LoVo (cell line): ENCODE measurements at places on chromosomes 1 and 21.

- DNase-seq: no peak
Measured at GRCh38 chr1:36831186-36831810, 203.0 kb downstream of the GRIK3 start.

GRCh38 chr1:82464362-82465001 is 663.7 kb downstream of the ADGRL2 start:
- no peak for DNase-seq

- no peak for DNase-seq
Measured at GRCh38 chr21:18498431-18498830, 94.8 kb upstream of the TMPRSS15 start.

DNA sequence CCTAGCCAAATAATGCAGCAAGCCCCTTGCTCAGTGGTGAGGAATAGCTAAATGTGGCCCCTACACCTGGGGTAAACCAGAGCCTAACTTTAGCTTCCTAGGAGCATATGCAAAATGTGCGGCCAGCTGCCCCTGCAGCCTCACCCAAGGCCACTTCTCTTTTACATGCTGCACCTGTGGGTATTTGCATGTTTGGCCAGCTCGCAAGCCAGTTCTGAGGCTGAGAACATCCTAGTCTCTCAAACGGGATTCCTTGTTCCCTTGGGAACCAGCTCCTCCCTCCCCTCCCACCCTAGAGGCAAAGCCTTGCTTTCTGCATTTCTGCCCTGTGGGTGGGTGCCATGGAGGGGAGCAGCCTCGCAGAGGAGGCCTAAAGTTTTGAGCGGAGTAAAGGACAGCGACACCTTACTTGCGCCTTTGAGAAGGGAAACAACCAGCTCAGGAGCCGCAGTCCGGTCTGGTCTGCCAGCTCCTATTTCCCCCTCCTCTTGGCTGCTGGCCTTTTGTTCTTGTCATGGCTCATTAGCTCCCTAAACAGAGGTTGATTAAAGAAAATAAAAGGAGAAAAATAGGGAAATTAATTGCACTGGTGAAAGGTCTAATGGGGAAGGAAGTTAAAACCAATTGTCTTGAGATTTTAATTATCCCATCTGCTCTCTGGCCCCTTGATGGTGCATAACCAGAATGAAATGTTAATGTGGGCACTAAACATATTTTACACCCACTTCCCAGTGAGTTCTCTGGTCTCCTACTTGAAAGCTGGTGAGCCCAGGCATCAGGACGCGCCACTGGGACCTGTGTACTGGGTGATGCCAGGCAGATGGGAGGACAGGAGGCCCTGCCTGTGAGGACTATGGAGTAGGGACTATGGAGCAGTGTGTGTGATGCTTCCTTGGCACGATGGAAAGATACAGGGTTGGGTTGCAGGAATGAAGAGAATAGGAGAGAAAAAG is 68.7 kb downstream of the TEX35 start:
- no peak for DNase-seq

DNA sequence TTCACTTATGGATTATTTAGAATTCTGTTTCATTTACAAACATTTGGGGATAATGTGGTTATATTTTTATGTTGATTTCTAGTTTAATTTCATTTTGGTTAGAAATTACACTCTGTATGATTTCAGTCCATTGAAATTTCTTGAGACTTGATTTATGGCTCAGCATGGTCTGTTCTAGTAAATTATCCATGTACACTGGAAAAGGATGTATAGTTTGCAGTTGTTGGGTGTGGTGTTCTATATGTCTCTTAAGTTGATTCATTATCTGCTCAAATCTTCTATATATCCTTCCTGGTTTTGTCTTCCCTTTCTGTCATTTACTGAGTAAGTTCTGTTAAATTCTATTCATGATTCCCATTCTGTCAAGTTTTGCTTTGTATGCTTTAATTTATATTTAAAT is 52.3 kb downstream of the RAP1A start:
- no peak for DNase-seq

DNA sequence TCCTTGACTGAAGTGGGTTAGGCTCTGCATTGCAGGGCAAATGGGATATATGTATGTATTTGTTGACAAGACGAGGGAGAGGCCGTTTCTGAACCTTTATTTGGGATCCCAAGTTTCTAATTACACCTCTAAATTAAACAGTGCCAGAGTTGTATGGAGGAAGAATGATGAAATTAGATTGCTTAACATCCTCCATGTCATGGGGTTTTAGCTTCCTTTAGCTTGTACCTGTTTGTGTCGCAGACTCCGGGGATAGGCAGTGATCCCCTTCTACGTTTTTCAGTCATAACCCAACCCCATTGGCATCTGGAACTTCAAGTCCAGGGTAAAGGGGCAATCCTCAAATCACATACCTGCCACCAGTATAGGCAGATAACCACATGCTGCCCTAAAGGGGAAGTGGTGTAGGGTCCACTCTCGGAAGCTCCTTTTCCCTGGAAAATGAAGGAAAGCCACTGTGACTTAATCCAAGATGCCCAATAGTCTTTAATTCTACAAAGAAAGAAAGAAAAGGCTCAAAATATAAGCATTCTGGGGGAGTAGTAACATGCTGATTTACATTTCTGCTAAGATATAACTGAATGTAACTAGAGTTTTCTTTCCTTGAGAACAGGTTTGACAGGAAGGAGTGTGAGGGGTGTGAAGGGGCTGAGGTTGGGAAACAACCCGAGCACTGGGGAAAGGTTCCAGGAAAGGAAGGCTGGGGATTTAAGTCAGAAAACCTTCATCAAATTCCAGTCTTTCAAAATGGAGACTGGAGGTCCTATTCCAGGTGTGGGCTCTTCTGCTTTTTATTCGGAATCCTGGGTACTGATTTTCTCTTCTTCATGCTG is 77.6 kb downstream of the RGL1 start:
- no peak for DNase-seq

- no peak for DNase-seq
Measured at GRCh38 chr1:201096977-201097856, 15.0 kb downstream of the CACNA1S start.

GRCh38 chr1:32489774-32490454 is 25.0 kb downstream of the ZBTB8B start:
- DNase-seq: no peak

DNA sequence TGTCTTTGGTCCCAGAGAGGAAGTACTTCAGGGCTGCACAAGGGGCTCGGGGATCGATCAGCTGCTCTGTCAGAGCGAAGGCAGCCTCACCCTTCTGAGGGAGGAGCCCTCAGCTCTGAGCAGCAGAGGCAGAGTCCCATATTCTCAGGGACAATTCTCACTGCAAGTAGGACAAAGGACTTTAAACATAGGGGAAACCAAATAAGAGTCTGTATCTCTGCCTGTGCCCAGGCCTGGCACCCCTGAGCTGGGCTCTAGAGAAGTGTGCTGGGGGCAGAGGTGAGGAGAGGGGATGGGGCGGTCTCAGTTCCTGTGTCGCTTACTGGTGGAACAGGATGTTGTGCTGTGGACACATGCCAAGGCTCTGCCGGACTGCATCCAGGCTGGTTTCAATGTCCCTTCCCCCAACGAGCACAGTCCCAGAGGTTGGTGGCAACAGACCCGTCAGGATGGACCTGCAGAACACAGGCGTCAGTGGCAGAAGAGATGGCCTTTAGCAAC is 76.6 kb downstream of the ABCA4 start:
- DNase-seq: no peak

GRCh38 chr1:208604295-208604694 is 360.1 kb upstream of the PLXNA2 start:
- no peak for DNase-seq

DNA sequence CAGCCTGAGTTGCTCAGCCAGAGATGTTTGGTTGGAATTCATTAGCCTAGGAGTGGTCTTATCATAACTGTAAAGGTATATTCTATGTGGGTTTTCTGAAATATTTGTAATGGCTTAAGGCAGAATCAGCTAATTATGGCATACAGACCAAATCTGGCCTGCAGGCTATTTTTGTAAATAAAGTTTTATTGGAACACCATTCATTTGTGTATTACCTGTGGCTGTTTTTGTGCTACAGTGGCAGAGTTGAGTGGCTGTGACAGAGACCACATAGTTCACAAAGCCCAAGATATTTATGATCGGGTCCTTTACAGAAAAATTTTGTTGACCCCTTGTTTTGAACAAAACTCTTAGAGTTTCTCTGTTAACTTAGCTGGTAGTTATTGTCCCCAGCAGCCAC is 7.4 kb upstream of the DDOST start:
- DNase-seq: no peak

DNA sequence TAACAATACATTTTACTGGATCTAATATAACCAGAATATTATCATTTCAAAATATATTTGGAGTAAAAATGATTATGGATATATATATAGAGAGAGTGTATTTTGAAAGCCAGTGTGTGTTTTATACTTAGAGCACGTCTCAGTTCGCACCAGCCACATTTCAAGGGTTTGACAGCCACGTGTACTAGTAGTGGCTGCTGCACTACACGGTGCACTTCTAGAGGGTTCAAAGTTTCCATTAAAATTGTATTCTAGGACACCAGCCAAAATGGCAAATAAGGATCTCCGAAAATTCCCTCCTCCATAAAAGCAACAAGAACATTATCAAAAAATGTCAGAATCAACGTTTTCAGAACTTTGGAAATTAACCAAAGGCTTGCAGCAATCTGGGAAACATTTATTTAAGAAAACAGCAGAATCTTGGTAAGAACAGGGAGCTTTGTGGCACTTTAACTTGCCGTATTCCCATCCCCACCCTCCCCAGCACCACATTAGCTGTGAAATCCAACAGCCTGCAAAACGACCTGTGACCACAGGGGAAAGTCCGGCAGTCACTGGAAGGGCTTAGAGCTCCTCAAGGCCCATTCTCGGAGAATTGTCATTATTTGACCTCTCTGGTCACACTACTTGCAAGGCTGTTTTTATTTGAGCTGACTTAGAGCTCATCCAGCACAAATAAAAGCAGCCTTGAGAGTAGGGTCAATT is 33.5 kb upstream of the MRPS6 start:
- DNase-seq: no peak

DNA sequence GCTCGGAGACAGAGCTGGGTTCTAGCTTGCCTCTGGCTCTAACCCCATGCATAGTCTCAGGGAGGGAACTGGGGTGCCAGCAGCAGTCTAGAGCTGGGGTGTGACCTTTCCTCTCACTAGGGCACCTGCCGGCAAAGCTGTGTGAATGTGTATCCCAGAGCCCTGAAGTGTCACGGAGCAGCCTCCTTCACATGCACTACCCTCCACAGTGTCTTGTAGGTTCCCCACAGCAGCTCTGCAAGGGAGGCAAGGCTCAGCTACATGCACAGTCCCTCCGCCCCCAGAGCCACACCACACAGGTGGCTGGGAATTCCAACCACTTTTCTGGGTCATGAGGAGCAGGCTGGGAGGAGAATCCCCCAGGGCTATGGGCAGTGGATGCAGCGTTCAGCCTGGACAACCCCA is 7.7 kb upstream of the HPCA start:
- DNase-seq: no peak

- no peak for DNase-seq
Measured at GRCh38 chr1:4700801-4701200, 46.4 kb downstream of the AJAP1 start.

DNA sequence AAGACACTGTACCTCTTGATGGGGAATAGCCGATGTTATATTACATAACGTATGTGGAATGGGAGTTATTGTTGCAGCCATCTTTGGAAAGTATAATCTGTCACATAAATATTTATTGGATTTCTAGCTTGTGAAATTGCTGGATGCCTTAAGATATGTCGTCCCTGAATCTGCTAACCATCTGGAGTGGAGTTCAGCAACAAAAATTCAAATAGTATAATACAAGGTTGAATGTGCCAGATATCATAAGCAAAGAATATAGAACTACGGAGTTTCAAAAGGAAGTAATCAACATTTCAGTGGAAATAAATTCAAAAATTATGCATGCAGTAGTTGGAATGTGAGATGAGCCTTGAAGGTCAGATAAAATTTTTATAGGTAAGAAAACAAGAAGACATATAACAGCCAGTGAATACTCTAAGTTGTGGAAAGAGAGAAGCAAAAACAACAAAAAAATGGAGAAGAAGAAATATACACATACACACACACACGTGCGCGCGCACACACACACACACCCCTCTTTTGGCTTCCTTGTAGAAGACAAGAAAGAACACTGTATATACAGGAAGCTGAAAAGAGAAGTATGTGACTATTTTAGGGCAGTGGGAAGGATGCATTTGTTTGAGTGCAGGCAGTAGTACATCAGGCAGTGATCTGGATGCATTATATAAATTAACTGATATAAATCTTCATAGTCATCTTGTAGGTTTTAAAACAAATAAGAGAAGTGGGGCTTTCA is 516.7 kb downstream of the KCNT2 start:
- DNase-seq: no peak

- DNase-seq: no peak
Measured at GRCh38 chr21:28674763-28675162, 317.9 kb downstream of the LTN1 start.

DNA sequence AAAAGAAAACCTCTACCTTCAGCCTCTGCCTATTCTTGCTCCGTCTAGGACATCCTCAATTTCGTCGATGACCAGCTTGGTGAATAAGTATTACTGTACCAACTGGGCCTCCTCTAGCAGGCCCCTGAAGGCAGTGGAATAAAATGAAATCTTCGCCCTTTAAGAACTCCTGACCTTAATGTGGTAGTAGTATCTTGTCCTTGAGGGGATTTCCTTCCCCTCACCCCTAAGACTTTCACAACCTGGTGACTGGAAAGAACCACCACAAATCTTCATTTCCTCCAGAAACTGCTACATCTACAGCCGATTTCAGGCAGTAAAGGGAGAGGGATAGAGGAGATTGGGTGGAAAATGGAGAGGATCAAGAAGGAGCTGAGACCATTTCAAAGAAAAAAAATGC is 1.6 kb upstream of the HAX1 start:
- no peak for DNase-seq

DNA sequence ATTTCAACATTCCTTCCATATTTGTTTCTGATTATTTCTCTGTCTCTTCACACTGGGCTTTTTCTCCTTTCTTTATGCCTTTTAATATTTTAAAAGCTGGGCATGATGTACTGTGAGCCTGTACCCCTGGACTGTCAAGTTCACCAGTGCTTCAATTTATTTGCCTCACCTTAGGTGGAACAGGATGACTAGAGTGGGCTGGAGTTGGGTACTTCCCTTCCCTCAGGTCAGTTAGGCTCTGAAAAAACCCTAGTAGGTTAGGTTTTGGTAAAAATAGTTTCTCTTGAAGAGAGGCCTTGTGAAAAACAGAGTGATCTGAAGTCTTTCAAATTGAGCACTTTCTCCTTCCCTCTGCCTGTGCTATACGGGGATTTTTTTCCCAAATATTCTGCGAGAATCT is 163.0 kb upstream of the LYPLAL1 start:
- DNase-seq: no peak

DNA sequence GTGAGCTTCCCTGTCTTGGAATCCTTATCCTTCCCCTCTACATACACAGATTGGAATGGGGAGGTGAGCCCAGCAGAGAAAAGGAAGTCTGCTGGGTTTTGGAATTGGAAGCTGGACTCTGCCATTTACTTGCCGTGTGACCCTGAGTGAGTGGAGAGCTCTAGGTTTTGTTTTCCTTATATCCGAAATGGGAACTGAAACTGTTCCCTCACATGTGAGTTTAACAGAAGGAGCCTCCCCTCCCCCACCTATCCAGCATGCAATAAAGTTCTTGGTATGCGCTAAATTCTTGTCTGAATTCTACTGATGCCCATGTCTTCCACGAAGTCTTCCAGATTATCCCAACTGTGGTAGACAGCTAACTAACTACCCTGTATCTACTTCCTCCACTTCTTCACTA is 58.7 kb downstream of the NENF start:
- no peak for DNase-seq
